ENCODE measurements at places on chromosomes 13 and 19. TPM values are rescaled to one million over a fixed set of nuclear protein-coding genes. Genes with fewer than 3 reads are reported as not detected.

UBE2L5 gene
- not detected for polyA plus RNA-seq

BEST2 gene
- not detected for polyA plus RNA-seq

GJA3 gene
- 123 TPM for polyA plus RNA-seq

ZNF296 gene
- polyA plus RNA-seq: 3.5 TPM

POU2F2 gene
- polyA plus RNA-seq: 0.31 TPM

KLK15 gene
- not detected for polyA plus RNA-seq

PIK3R2 gene
- 48.5 TPM for polyA plus RNA-seq

GIPC3 gene
- 0.13 TPM for polyA plus RNA-seq

RNF225 gene
- polyA plus RNA-seq: not detected

FFAR1 gene
- polyA plus RNA-seq: not detected

BORA gene
- polyA plus RNA-seq: 14.8 TPM

DNA sequence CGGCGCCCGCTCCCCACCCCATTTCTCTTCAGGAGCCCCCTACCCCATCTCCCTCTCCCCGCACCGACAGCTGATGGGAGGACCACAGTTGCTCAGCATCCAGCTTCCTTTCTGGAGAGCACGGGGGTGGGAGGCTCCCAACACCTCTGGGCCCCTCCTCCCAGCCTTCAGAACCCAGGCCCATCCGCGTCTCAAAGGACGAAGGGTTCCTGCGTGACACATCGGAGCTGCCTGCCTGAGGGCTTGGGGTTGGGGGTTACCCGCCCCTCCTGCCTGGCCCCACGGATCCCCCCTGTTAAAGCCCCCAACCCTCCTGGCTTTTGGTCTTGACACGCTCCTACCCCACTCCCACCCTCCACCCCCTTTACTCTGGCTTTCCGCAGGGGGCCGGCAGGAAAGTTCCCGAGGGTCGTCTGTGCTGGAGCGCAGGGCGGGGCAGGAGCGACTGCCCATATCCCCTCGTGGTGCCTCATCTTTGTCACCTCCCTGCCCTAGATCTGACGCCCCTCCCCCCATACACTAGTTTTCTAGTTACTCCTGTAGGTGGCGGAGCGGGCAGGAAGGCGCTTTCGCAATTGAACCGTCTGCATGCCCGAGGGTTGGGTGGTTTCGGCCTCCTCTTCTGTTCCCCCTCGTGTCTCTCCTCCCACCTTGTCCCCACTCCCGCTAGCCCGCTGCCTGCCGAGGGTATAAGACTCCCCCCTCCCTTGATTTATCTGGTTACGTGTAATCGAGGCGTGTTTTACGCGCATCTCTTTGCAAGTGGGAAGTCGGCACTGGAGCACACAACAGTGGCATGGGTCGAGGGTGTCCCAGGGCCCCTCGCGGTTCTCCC, 924 bp downstream of the TRAPPC5 start:
- peak; percentile 75 for DNase-seq
- peaks cover 6% of the 10 kb centered on the region for H3K36me3 ChIP-seq
- no peak overlapping the region for H3K27ac ChIP-seq
- peaks cover 9% of the 10 kb centered on the region for H3K27me3 ChIP-seq
- peak overlapping the region; percentile 70 for H3K4me3 ChIP-seq

- no peaks in the 10 kb centered on the region for H3K27me3 ChIP-seq
- no peak overlapping the region for H3K4me3 ChIP-seq
- no peak for DNase-seq
- no peaks in the 10 kb centered on the region for H3K4me1 ChIP-seq
Observed at GRCh38 chr19:8131517-8131916, 17.9 kb downstream of the FBN3 start.

DNA sequence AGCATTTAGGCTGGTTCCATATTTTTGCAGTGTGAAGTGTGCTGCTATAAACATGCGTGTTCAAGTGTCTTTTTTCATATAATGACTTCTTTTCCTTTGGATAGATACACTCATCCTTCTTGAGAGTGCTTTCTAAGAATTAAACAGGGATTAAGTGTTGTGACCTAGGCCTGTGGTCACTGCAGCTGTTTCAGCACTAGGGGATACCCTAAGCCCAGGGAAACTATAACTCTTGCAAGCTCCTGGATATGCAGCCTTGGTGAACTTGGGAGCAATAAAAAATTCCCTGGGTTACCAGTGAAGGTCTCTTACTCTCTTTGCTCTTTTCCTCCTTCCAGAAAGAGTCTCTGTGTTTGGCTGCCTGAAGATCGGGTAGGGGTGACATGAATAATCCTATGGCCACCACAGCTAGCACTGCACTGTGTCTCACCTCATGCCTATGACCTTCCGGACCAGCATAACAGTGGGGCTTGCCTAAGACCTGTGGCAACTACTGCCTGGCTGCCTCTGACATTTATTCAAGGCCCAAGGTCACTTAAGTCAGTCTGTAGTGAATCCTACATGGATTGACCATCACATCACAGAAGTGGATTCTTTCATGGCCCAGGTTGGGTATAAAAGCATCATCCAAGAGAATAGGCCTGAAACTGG, 799.7 kb downstream of the DACH1 start:
- no peaks in the 10 kb centered on the region for H3K36me3 ChIP-seq
- peak; percentile 2 for DNase-seq
- no peaks in the 10 kb centered on the region for H3K4me1 ChIP-seq
- no peaks in the 10 kb centered on the region for H3K27me3 ChIP-seq
- H3K27ac ChIP-seq: no peak overlapping the region

DNA sequence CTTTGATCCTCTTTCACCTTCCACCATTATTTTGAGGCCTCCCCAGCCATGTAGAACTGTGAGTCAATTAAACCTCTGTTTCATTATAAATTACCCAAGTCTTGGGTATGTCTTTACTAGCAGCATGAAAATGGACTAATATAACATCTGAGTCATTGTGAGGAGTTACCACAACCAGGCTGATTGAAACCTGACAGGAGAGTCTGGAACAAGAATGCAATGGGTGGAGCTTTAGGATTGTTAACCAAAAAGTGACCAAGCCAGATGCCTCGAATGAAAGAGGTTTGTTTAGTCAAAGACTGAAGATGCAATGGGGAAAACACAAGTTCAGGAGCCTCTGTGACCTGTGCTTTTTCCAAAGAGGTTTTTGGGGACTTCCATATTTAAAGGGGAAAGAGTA, 659.0 kb downstream of the SLITRK6 start:
- H3K4me1 ChIP-seq: no peaks in the 10 kb centered on the region
- no peak for DNase-seq
- no peak overlapping the region for H3K27ac ChIP-seq
- H3K4me3 ChIP-seq: no peak overlapping the region

- H3K27ac ChIP-seq: no peak overlapping the region
- DNase-seq: no peak
- H3K4me3 ChIP-seq: no peak overlapping the region
- H3K4me1 ChIP-seq: no peaks in the 10 kb centered on the region
- no peaks in the 10 kb centered on the region for H3K36me3 ChIP-seq
Observed at GRCh38 chr13:57582032-57582431, 49.5 kb upstream of the PCDH17 start.

GRCh38 chr13:107866032-107866940, 349.1 kb downstream of the LIG4 start:
- H3K27me3 ChIP-seq: peaks cover 48% of the 10 kb centered on the region
- H3K36me3 ChIP-seq: no peaks in the 10 kb centered on the region
- peak; percentile 60 for DNase-seq
- H3K4me1 ChIP-seq: no peaks in the 10 kb centered on the region

DNA sequence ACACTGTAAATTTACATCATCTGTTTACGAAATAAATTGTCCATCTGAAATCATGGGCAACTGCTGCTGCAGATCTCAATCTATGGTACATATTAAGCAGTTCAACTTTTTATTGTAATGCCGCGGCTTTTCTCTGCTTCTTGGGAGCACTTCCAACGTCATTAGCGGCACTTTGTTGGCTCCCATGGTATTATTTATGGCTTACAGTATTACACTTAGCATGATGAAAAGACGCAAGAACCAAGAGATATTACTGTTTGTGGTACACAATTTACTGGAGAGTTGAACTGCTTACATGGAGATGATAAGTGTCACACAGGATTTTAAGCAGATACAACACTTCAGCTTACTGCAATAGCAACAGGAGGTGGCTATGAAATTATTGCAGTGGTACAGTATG, 442.1 kb downstream of the PCDH20 start:
- no peaks in the 10 kb centered on the region for H3K36me3 ChIP-seq
- peak overlapping the region; percentile 75 for H3K27ac ChIP-seq
- no peak for DNase-seq
- H3K4me3 ChIP-seq: no peak overlapping the region
- peaks cover 44% of the 10 kb centered on the region for H3K4me1 ChIP-seq

GRCh38 chr19:38361633-38362075, 12.7 kb upstream of the PSMD8 start:
- peak; percentile 73 for DNase-seq
- peak overlapping the region; percentile 47 for H3K4me3 ChIP-seq
- no peaks in the 10 kb centered on the region for H3K4me1 ChIP-seq
- H3K27ac ChIP-seq: no peak overlapping the region
- peaks cover 36% of the 10 kb centered on the region for H3K27me3 ChIP-seq

- peaks cover 12% of the 10 kb centered on the region for H3K4me1 ChIP-seq
- H3K27ac ChIP-seq: no peak overlapping the region
- peaks cover 56% of the 10 kb centered on the region for H3K36me3 ChIP-seq
- no peak for DNase-seq
- H3K27me3 ChIP-seq: no peaks in the 10 kb centered on the region
- no peak overlapping the region for H3K4me3 ChIP-seq
Observed at GRCh38 chr19:54451997-54452396, 3.0 kb downstream of the LENG8 start.

DNA sequence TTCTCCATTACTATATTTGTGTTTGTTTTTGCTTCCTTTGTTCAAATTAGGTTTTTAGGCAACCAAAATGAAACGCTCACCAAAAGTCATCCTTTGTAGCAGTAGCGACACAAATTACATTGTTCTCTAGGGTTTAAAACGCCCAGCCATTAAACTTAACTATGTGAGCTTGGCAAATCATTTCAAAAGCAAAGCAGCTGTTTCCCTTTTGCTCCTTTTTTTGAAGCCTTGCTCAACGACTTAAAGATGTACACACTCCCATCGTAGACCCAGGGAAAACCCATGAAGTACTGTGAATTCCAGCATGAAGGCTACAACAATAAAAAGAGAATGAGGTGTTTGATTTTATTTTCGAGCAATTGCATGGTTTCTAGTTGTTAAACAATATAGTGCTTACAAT, 106.7 kb downstream of the RAP2A start:
- H3K27me3 ChIP-seq: no peaks in the 10 kb centered on the region
- H3K4me3 ChIP-seq: no peak overlapping the region
- H3K36me3 ChIP-seq: no peaks in the 10 kb centered on the region
- H3K4me1 ChIP-seq: peaks cover 4% of the 10 kb centered on the region
- no peak overlapping the region for H3K27ac ChIP-seq

Measured in cardiac muscle cell (in vitro differentiated cells and primary cell).